ENCODE measurements at places on chromosomes 16 and 17.

GRCh38 chr17:65093930-65094329 is 37.4 kb upstream of the GNA13 start:
- DNase-seq, result no peak

GRCh38 chr16:8569650-8570346 is 20.5 kb downstream of the TMEM114 start:
- DNase-seq, result no peak

DNA sequence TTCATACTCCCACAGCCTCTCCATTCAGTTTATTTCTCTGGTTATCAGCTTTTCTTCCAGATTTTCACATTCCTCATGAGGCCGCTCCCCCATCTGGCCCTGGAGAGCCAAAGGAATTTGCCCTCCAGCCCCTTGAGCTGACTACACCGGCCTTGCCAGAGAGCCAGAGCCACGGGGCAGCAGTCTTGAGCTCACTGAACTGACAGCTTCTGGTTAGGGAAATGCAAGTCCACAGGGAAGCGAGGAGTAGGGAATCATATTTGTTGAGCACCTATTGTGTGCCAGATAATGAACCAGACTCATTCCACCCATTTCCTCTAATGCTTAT is 102.4 kb downstream of the ABCC12 start:
- peak; percentile 90 for DNase-seq

DNA sequence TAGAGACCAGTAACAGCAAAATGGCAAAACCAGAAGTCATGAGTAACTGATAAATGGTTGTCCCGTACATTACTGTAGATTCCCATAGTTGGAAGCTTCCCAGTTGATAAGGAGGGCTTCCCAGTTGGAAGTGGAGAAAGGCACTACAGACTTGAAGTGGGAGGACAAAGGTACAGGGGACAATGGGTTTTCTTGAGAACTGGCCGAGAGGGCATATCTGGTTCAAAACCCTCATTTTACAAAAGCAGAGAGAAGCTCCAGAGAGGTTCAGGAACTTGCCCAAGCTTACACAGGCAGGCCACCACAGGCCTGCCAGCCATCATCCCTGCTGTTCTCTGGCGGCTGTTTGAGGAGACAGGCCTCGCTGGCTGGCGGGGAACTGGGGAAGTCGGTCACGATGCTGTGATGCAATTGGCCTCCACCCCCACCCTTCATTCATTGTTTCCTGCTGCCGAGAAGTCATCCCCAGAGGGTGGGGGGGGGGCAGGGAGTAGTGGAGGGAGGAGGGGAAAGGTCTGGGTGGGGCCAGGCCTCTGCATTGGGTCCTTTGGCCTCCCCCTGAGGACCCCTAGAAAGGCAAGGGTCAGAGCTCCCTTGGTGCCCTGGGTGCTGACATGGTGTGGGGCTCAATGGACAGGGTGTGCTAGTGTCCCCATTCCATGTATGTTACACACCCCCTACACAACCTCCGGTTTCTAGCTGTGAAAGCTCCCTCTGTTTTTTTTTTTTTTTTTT is 3.0 kb downstream of the UBALD2 start:
- no peak for DNase-seq

DNA sequence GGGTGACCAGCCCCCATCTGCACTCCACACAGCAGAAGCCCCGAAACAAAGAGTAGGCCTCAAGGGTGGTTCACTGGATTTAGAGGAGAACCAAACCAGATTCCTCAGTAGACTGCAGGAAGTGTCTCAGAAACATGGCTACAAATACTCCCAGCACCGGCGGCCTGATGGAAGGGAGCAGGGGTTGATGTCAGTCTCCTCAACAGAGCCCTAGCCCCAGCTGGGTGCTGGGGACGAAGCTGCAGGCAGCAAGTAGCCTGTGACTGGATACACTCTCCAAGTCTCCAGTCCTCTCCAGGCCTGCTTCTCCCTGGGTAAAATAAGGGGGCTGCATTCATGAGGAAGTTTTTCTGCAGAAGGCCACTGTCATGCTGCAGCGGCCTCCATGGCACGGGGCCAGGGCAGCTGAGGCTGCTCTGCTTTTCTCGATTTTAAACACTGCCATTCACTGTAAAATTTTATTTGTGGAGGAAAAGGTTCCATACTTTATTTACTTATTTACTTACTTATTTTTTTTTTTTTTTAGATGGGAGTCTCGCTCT is 36.7 kb upstream of the SREBF1 start:
- no peak for DNase-seq

GRCh38 chr16:49461517-49461951 is 87.9 kb downstream of the C16orf78 start:
- DNase-seq, result no peak

- no peak for DNase-seq
Observed at GRCh38 chr17:80938556-80938955, 53.1 kb upstream of the CHMP6 start.

- DNase-seq, result no peak
Observed at GRCh38 chr17:79415365-79415764, 195.5 kb downstream of the RBFOX3 start.

DNA sequence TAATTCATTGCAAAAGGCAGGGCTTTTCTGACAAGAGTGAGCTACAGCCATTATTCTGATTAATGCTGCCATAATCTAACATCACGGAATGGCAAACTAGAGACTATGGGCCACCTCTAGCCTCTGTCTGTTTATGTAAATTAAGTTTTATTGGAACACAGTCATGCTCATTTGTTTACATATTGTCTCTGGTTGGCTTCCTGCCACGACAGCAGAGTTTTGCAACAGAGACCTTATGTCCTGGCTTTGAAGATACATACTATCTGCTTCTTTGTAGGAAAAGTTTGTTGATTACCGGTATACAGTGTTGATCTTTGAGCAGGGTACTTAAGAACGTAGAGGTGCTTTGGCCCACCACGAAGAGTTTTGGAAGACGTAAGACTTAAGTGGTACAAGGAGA is 715.9 kb upstream of the RBFOX1 start:
- no peak for DNase-seq

GRCh38 chr17:15432807-15433611 is 34.4 kb downstream of the CDRT4 start:
- DNase-seq, result no peak

- no peak for DNase-seq
Observed at GRCh38 chr16:61934601-61935000, 101.6 kb downstream of the CDH8 start.

GRCh38 chr17:55067697-55068439 is 99.3 kb downstream of the STXBP4 start:
- DNase-seq, result no peak

DNA sequence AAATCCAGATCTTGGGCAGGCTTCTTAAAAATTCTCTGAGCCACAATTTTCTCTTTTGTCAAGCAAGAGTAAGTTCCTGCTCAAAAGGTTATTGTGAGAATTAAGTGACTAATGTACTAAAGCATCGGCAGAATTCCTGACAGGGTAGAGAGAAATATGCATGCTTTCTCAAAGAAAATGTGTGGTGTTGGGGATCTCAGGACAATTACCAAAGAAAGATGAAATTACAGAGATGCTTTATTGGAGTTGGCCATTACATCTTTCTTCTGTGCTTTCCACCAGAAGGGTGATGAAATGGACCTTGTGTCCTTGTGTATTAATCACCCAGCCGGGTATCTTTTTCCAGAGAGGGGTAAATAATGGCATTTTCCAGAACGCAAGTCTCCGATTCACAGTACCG is 1.7 kb upstream of the USP43 start:
- no peak for DNase-seq

All from cardiac muscle cell (in vitro differentiated cells and primary cell).